ENCODE measurements at places on chromosomes 12 and 14.

GRCh38 chr14:86237733-86238132 is 707.8 kb downstream of the FLRT2 start:
- no peak overlapping the region for H3K4me3 ChIP-seq
- DNase-seq = no peak
- H3K27ac ChIP-seq = no peak overlapping the region

DNA sequence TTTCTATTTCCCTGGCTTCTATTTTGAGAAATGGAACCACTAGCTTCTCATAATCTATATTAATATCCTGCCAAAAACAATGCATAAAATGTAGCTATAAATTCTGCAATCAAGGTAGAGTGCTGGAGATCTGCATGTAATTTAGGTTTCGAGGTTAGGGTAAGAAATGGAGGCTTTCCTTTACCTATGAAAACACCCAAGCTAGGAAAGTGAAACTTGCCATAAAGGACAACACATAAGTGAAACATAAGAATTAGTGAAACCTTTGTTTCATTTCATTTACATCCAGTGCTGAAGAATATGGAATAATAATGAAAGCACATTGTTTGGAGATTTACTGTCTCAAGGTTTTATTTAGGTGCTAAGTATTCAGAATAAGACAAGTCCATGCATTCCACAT is 9.7 kb downstream of the CLEC2A start:
- no peaks in the 10 kb centered on the region for H3K4me1 ChIP-seq
- no peak overlapping the region for H3K4me3 ChIP-seq
- DNase-seq = no peak
- H3K27ac ChIP-seq = no peak overlapping the region
- no peaks in the 10 kb centered on the region for H3K36me3 ChIP-seq

GRCh38 chr14:91835920-91836843 is 31.2 kb downstream of the TC2N start:
- DNase-seq = peak; percentile 85
- H3K27me3 ChIP-seq = no peaks in the 10 kb centered on the region
- H3K36me3 ChIP-seq = no peaks in the 10 kb centered on the region

DNA sequence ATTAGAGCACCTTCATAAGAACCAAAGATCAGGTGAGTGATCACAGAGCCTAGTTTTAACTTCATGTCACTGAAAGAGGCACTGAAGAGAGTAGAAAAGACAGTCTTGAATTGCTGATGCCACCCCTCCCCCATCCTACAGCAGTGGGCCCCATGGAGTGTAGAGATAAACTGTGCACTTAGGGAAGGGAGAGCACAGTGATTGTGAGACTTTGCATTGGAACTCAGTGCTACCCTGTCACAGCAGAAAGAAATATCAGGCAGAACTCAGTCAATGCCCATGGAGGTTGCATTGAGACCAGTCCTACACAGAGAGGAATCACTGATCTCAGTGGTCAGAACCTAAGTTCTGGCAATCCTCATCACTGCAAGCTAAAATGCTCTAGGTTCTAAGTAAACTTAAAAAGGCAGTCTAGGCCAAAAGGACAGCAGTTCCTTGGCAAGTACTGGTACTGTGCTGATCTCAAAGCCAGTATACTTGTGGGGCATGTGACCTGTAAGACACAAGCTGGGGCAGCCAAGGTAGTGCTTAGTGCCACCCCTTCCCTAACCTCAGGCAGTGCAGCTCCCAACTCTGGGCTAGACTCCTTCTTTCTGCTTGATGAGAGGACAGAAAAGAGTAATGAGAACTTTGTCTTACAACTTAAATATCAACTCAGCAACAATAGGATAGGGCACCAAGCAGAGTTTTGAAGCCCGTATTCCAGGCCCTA is 94.1 kb downstream of the FSCB start:
- DNase-seq = no peak
- H3K4me1 ChIP-seq = no peaks in the 10 kb centered on the region
- no peak overlapping the region for H3K4me3 ChIP-seq
- H3K36me3 ChIP-seq = no peaks in the 10 kb centered on the region
- no peak overlapping the region for H3K27ac ChIP-seq

- H3K4me3 ChIP-seq = no peak overlapping the region
- no peaks in the 10 kb centered on the region for H3K36me3 ChIP-seq
- DNase-seq = no peak
- H3K27me3 ChIP-seq = no peaks in the 10 kb centered on the region
- no peaks in the 10 kb centered on the region for H3K4me1 ChIP-seq
Measured at GRCh38 chr12:11773889-11774677, 124.6 kb downstream of the ETV6 start.

DNA sequence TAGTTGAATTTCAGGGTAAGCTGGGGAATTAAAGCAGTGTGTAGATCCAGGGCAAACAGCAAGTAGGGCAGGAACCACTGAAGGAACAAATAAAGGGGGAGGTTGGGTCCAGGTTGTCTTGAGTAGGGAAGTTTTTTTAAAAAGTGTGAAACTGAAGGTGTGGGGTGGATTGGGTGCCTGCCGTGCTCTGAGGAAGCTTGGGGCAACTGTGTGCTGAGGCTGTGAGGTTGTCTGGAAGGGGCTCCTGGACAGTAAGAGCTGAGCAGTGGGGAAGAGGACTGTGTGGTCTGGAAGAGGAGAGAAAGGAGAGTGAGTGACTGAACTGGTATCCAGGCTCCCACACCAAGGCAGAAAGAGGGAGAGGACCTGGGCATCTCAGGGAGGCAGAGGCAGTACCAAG is 10.9 kb upstream of the GPR162 start:
- H3K27me3 ChIP-seq = no peaks in the 10 kb centered on the region
- H3K4me1 ChIP-seq = no peaks in the 10 kb centered on the region
- no peaks in the 10 kb centered on the region for H3K36me3 ChIP-seq
- no peak overlapping the region for H3K4me3 ChIP-seq

GRCh38 chr14:28240909-28241308 is 525.7 kb upstream of the FOXG1 start:
- no peaks in the 10 kb centered on the region for H3K4me1 ChIP-seq
- no peaks in the 10 kb centered on the region for H3K36me3 ChIP-seq
- H3K4me3 ChIP-seq = no peak overlapping the region
- H3K27me3 ChIP-seq = no peaks in the 10 kb centered on the region
- no peak overlapping the region for H3K27ac ChIP-seq

DNA sequence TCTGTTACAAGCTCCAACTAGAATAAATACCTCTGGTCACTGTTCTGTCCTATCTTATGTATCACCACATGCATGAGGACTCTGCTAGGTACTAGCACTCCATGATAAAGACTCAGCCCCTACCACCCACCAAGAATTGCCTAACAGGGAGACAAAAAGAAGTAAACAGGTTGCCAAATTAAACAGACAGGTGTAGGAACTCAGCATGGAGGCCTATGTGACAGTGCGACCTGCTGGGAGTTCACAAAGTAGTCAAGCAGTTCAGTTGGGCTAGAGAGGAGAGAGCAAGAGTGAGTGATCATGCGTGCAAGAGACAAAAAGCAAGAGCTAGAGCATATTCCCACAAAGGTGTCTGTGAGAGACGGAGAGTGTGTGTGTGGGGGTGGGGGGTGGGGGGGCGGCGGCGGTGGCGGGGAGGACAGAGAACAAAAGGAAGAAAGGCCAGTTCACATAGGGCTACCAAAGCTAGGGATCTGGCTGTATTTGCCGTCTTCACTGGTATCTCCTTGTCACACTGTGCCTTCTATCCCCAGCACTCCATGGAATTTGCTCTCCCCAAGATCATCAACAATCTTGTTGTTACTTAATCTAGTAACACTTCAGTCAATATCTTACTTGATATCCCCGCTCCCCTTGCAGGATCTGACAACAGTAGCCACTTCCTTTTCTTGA is 81.2 kb downstream of the SPPL3 start:
- no peak for DNase-seq
- H3K27ac ChIP-seq = no peak overlapping the region
- peaks cover 7% of the 10 kb centered on the region for H3K4me1 ChIP-seq
- no peak overlapping the region for H3K4me3 ChIP-seq
- no peaks in the 10 kb centered on the region for H3K36me3 ChIP-seq

DNA sequence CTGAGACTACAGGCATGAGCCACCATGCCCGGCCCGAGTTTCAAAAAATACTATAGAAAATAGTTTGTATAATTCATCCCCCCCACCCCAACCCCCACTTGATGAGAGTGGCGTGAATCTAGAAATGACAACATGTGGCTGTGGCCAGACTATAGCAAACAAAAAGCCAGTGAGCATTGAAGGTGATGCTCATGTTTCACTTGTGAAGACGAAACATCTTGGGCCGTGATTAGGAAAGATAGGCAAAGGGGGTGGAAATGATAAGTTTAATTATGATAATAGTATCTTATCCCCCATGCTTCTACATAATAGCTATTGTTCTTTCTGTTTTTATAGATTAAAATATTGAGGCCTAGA is 8.5 kb downstream of the BORCS5 start:
- H3K36me3 ChIP-seq = no peaks in the 10 kb centered on the region
- H3K4me3 ChIP-seq = no peak overlapping the region
- no peak overlapping the region for H3K27ac ChIP-seq
- no peaks in the 10 kb centered on the region for H3K27me3 ChIP-seq
- no peaks in the 10 kb centered on the region for H3K4me1 ChIP-seq
- DNase-seq = no peak

DNA sequence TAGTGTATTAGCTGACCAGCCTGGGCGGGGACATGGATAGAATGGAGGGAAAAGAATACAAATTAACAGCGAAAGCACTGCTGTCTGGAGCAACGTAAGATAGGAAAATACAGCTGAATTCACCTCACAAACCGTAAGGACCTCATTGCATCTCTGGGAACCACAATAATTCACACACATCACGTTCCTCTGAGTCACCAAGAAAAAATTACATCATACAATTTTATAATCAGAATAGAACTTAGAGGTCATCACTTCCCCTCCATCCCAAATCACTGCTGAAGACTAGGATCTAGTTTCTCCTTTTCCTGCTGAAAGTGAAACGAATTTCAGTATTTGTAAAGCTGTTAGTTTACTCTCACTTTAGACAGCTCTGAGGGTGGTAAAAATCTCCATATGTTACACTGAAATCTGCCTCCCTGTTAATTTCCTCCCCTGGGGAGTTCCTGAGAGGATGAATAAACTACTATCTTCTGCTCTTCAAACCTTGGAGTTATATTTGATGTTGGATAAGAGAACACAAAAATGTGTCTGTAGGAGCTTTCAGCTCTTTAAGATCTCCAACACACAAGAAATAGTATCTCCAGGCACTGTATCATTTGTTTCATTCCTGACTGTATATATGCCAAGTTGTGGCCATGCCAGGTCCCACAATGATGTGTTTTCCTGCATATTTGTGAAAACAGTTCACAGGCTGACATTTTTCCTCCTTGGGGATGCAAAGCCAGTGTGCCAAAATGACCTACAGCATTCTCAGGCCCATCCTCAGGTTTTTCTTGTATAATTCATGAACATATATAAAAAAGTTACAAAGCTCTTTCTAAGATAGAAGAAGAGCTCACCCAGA is 63.8 kb upstream of the SSTR1 start:
- peaks cover 1% of the 10 kb centered on the region for H3K4me1 ChIP-seq
- no peaks in the 10 kb centered on the region for H3K27me3 ChIP-seq
- H3K36me3 ChIP-seq = no peaks in the 10 kb centered on the region
- H3K4me3 ChIP-seq = no peak overlapping the region

DNA sequence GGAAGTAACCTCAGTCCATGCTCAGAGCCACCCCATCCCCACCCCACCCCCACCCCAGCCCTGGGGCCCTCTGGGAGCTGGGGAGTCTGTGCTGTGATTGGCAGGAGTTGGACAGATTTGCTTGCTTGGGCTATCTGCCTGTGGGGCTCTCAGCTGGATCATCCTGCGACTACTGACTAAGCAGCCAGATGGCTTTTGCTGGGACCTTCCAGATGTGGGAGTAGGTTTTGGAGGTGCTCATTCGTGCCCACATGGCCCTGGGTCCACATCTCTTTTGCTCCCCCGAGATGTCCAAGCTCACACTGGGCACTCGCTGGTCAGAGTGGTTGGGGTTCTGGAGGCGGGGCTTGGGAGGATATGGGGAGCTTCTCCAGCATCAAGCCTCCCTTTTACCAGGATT is 138.9 kb downstream of the TSPAN9 start:
- DNase-seq = no peak
- no peak overlapping the region for H3K4me3 ChIP-seq
- no peaks in the 10 kb centered on the region for H3K27me3 ChIP-seq
- H3K36me3 ChIP-seq = no peaks in the 10 kb centered on the region

GRCh38 chr14:94038510-94038909 is 12.4 kb downstream of the OTUB2 start:
- no peaks in the 10 kb centered on the region for H3K4me1 ChIP-seq
- no peaks in the 10 kb centered on the region for H3K36me3 ChIP-seq
- DNase-seq = no peak
- no peak overlapping the region for H3K4me3 ChIP-seq
- H3K27me3 ChIP-seq = no peaks in the 10 kb centered on the region

- H3K27ac ChIP-seq = no peak overlapping the region
- no peak for DNase-seq
Measured at GRCh38 chr12:132154941-132155770, 10.9 kb downstream of the NOC4L start.

GRCh38 chr12:88401155-88401554 is 179.1 kb downstream of the KITLG start:
- H3K36me3 ChIP-seq = no peaks in the 10 kb centered on the region
- H3K4me1 ChIP-seq = no peaks in the 10 kb centered on the region
- no peak overlapping the region for H3K27ac ChIP-seq
- no peak for DNase-seq

DNA sequence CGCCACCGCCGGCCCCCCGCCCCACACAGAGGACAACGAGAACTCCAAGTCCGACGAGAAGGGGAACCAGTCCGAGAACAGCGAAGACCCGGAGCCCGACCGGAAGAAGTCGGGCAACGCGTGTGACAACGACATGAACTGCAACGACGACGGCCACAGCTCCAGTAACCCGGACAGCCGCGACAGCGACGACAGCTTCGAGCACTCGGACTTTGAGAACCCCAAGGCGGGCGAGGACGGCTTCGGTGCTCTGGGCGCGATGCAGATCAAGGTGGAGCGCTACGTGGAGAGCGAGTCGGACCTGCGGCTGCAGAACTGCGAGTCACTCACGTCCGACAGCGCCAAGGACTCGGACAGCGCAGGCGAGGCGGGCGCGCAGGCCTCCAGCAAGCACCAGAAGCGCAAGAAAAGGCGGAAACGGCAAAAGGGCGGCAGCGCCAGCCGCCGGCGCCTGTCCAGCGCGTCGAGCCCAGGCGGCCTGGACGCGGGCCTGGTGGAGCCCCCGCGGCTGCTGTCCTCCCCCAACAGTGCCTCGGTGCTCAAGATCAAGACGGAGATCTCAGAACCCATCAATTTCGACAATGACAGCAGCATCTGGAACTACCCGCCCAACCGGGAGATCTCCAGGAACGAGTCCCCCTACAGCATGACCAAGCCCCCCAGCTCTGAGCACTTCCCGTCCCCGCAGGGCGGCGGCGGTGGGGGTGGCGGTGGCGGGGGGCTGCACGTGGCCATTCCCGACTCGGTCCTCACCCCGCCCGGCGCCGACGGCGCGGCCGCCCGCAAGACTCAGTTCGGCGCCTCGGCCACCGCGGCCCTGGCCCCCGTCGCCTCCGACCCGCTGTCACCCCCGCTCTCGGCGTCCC is 150.9 kb downstream of the EGLN3 start:
- no peaks in the 10 kb centered on the region for H3K27me3 ChIP-seq
- no peaks in the 10 kb centered on the region for H3K4me1 ChIP-seq
- H3K36me3 ChIP-seq = no peaks in the 10 kb centered on the region
- H3K4me3 ChIP-seq = no peak overlapping the region
- DNase-seq = no peak

- H3K4me3 ChIP-seq = no peak overlapping the region
- H3K36me3 ChIP-seq = no peaks in the 10 kb centered on the region
- peaks cover 5% of the 10 kb centered on the region for H3K4me1 ChIP-seq
- H3K27ac ChIP-seq = no peak overlapping the region
- H3K27me3 ChIP-seq = no peaks in the 10 kb centered on the region
Measured at GRCh38 chr14:33938131-33938949, 12.5 kb downstream of the EGLN3 start.
